ENCODE measurements at places on chromosomes 12 and 14.

- DNase-seq: no peak
These were observed 38.8 kb downstream of the CBX5 start for GRCh38 chr12:54240971-54241588.

DNA sequence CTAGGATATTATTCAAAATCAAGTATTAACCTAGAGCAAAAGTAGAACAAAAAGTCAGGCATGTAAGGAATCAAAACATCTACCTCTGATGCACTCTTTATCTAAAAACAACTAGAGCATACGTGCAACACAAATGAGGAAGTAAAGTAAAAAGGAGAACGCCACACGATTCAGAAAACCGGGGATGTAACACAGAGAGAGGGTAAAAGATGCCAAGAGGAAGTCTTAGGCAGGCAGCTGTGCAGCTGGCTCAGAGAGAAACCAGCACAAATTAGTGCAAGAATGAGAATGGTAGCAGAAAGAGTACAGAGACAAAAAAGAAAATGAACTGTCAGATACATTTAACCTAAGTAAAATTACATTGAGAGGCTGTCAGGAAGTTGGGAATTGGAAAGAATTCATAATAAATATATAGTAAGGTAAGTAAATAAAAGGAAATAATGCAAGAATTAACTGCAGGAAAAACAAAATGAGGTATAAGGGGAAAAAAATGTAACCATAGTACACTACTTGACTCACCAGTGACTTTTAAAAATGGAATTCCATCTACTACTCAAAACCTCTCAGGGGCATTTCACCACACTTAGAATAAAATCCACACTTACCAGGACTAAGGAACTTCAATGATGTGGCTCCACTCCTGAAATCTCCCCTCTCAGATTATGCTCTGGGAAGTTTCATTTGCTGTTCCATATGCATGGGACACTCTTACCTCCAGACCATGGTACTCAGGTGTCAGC, 17.1 kb downstream of the BCAT1 start:
- no peak for DNase-seq

GRCh38 chr14:81818271-81818670, 284.6 kb upstream of the SEL1L start:
- DNase-seq: no peak

DNA sequence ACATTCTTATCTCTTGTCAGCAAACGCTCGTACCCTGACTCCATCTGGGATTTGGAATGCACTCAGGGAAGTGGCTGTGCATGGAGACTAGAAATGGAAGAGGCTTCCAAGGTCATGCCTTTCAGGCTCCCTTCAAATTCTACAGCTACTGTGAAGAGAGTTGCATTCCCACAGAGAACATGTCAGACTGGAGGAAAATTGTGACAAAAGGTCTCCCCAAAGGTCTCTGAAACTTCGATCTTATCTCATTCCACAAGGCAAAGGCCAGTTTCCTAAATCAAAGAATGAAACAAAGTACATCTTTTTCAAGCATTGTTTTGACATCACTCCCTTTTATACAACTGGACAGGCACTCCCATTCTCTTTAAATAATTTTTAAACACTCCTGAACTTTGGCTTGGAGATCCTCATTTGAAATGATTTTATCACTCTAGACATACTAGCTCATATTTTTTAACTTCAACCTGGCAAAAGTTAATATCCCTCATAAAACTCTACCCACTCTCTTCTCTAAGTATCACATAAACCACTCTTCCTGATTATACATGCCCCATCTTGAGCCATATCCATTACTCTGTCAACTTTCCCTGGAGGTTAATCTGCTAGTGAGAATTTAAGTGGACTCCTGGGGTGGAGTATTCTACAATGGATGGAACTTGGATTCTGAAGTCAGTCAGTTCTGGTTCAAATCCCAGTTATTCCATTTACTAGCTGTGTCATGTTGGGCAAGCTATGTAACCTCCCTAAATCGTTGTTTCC, 218.1 kb upstream of the HMGA2 start:
- no peak for DNase-seq

DNA sequence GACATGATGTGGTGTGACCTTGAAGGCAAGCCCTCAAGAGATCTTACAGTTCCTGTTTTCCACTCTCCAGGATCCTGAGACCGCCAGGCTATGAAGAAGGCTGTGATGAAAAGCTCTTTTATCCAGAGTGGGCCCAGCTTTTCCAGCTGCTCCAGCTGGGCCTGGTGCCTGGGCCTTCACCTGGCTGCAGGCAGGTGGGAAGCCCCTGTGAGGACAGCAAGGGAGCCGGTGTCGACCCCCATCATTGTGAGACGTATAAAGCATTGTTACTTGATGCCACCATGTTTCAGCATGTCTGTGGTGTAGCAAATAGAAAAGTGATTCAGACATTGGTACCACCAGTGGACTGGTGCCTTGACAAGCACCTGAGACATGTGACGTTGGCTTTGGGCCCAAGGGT, 190.2 kb downstream of the KIF26A start:
- DNase-seq: no peak

GRCh38 chr14:101711041-101711856, 50.3 kb upstream of the PPP2R5C start:
- no peak for DNase-seq

DNA sequence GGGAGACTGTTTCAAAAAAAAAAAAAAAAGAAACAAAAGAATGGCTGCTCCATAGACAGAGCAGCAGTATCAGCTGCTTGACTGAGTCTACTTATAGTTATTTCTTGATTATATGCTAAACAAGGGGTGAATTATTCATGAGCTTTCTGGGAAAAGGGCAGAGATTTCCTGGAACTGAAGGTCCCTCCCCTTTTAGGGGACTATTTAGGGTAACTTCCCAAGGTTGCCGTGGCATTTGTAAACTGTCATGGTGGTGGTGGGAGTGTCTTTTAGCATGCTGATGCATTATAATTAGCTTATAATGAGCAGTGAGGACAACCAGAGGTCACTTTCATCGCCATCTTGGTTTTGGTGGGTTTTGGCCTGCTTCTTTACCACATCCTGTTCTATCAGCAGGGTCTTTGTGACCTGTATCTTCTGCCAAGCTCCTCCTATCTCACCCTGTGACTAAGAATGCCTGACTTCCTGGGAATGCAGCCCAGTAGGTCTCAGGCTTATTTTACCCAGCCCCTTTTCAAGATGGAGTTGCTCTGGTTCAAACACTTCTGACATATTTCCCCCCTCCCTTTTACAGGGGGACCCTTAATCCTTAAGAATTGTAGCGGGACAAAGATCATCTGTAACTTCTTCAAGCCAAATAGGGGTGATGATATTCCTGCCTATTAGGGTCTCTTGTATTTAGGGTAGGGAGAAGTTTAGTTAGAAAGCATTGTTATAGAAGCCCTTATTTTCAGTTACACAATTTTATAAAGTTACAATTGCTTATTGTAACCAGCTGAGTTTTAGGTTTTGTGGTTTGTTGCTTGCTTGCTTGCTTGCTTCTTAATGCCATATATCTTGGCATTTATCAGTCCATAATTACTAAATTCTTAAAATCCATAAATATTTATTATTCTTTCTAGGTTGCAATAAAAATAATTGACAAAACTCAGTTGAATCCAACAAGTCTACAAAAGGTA, 42.5 kb downstream of the MARK3 start:
- no peak for DNase-seq

- DNase-seq: no peak
These were observed 37.6 kb downstream of the CACNA2D4 start for GRCh38 chr12:1880876-1881275.

- DNase-seq: no peak
These were observed 8.5 kb downstream of the AMN start for GRCh38 chr14:102930753-102931579.

- DNase-seq: no peak
These were observed 273.9 kb downstream of the BTG1 start for GRCh38 chr12:91871751-91872150.

Measured in stimulated activated CD4-positive, alpha-beta T cell treated with anti-CD3 and anti-CD28 coated beads, TNF-alpha, amount 100 ng/mL, for 1 hour (primary cell).